CD8-positive, alpha-beta memory T cell (primary cell): ENCODE measurements at places on chromosomes 12 and 14. TPM values are rescaled to one million over a fixed set of nuclear protein-coding genes. Genes with fewer than 3 reads are reported as not detected.

Gene TTC7B
- 5.2 TPM for total RNA-seq

Gene DIO2
- not detected for total RNA-seq

Gene KRT3
- total RNA-seq: not detected

Gene CFAP251
- 0.72 TPM for total RNA-seq

Gene ARG2
- 2.3 TPM for total RNA-seq

Gene SLCO1B1
- not detected for total RNA-seq

Gene OR6C74
- not detected for total RNA-seq

Gene PAPLN
- total RNA-seq: 0.31 TPM

- H3K27ac ChIP-seq: no peak overlapping the region
- no peak overlapping the region for H3K4me3 ChIP-seq
- no peak for DNase-seq
- no peaks in the 10 kb centered on the region for H3K36me3 ChIP-seq
Measured at GRCh38 chr12:27595231-27595642, 71.2 kb downstream of the PPFIBP1 start.

- no peak for DNase-seq
- H3K36me3 ChIP-seq: no peaks in the 10 kb centered on the region
- H3K4me3 ChIP-seq: no peak overlapping the region
- H3K27ac ChIP-seq: no peak overlapping the region
- H3K27me3 ChIP-seq: no peaks in the 10 kb centered on the region
- H3K4me1 ChIP-seq: no peaks in the 10 kb centered on the region
Measured at GRCh38 chr14:29062976-29063375, 296.4 kb downstream of the FOXG1 start.

DNA sequence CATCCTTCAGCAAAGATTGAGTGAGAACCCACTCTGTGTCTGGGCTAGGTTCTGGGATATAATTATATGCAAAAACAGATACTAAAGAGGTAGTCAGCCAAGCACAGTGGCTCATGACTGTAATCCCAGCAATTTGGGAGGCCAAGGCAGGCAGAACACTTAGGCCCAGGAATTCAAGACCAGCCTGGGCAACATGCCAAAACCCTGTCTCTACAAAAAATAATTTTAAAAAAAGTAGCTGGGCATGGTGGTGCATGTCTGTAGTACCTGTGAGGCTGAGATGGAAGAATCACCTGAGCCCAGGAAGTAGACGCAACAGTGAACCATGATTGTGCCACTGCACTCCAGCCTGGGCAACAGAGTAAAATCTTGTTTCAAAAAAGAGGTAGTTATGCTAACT, 237.5 kb upstream of the HMGA2 start:
- DNase-seq: no peak
- no peak overlapping the region for H3K4me3 ChIP-seq
- no peak overlapping the region for H3K27ac ChIP-seq
- H3K4me1 ChIP-seq: no peaks in the 10 kb centered on the region

DNA sequence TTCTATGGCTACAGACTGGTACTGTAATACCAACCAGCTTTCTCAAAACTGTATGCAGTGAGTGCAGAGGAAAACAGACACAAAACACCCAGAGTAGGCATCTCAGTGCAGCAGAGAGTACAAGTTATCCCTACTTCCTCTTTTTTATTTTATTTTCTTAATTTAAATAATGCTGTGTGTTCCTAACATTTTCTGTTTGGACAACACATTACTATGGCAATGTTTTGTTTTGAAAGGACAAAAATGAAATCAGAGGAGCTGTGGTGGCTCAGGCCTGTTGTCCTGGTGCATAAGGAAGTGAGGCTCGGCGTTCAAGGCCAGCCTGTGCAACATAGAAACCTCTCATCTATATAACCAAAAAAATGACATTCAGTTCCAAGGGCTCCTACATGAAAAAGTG, 33.7 kb upstream of the SELPLG start:
- H3K27ac ChIP-seq: no peak overlapping the region
- DNase-seq: no peak
- H3K4me3 ChIP-seq: no peak overlapping the region
- H3K36me3 ChIP-seq: no peaks in the 10 kb centered on the region
- H3K27me3 ChIP-seq: no peaks in the 10 kb centered on the region

DNA sequence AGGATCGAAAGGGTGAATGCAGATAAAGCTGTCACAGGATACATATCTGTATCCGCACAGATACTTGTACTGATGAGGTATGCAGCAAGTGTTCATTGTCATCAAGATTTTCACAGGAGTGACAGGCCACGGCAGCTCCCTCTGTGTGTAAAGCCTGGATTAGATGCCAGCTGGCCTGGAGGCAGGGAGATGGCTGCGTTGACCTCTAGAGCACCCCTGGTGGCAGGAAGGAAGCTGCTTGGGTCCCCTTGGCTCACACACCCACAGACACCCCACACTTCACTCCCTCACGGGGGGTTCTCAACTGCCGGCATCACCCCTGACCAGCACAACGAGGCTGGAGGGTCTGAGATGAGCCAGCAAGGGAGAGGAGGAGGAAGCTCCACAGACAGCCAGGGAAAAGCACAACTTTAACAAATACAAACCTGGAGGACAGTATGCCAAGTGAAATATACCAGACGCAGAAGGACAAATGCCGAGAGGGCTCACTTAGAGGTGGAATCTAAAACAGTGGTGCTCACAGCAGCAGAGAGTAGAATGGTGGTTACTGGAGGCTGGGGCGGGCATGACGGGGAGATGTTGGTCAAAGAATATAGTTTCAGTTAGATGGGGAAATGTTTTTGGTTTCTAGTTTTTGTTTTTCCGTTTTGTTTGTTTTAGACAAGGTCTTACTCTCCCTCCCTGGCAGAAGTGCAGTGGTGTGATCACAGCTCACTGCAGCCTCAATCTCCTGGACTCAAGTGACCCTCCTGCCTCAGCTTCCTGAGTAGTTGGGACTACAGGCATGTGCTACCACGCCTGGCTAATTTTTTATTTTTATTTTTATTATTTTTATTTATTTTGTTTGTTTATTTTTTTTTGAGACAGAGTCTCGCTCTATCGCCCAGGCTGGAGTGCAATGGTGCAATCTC, 45.7 kb downstream of the TEAD4 start:
- no peak overlapping the region for H3K27ac ChIP-seq
- no peak overlapping the region for H3K4me3 ChIP-seq
- H3K27me3 ChIP-seq: no peaks in the 10 kb centered on the region
- H3K4me1 ChIP-seq: no peaks in the 10 kb centered on the region
- no peak for DNase-seq

DNA sequence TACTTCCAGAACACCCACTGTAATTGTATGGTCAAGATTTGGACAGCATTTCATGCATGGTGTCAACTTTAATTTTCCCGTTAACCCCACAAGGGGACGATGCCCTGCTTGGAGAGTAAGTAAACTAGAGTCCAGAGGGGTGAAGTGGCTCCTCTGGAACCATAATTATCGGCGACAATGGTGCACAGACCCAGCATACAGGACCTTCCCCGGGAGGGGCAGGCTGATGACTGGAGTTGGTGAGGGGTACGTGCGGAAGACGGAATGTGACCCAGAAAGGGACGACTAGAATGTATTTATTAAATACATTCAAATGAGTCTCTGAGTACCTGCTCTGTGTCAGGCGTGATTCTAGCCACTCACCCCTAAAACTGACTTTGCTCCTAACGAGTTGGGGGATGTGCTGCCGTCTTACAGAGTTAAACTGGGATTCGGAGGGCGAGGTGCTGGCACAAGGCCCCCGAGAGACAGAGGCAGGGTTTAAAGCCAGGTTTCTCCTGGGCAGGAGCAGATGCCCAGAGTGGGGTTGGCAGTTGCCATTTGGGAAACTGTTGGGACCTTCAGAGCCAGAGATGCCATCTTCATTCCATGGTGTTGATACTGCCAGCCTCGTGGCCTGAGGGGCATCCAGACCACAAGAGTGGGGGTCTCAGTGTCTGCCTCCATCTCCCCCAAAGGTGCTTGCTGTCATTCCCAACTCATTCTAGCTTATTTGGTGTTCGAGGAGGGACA, 10.9 kb downstream of the RTL1 start:
- H3K4me1 ChIP-seq: no peaks in the 10 kb centered on the region
- no peak overlapping the region for H3K27ac ChIP-seq

DNA sequence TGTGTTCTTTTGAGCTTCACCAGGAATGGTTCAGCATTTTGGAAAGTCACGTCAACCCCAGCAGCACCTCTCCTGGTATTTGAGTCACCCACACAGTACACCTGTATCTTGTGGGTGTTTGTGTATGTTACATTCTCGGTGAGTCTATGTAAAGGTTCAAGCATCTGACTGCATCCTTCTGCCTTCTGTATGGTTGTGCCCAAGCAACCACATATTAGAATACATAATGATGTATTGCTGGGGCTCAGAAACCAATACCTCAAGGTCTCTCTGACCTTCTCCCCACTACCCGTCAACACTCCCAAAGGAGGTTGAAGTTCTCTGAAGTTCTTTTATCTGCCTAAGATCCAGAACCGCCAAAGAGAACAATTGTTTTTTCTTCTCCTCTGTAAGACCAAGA, 9.2 kb upstream of the TMEM229B start:
- H3K36me3 ChIP-seq: no peaks in the 10 kb centered on the region
- no peaks in the 10 kb centered on the region for H3K27me3 ChIP-seq
- H3K27ac ChIP-seq: no peak overlapping the region

GRCh38 chr12:9741726-9742125, 8.8 kb upstream of the CLECL1 start:
- no peaks in the 10 kb centered on the region for H3K27me3 ChIP-seq
- peak; percentile 50 for DNase-seq
- peak overlapping the region; percentile 60 for H3K27ac ChIP-seq
- H3K36me3 ChIP-seq: no peaks in the 10 kb centered on the region

DNA sequence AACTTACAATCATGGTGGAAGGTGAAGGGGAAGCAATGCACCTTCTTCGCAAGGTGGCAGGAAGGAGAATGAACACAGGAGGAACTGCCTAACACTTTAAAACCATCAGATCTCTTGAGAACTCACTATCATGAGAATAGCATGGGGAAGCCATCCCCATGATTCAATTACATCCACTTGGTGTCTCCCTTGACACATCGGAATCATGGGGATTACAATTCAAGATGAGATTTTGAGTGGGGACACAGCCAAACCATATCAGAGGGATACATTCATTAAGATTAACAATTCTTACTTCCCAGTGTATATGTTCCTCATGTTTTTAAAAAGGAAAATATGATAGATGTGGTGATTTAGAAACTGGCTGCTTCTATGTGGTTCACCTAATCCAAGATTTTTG, 117.9 kb downstream of the PDE3A start:
- H3K27ac ChIP-seq: no peak overlapping the region
- no peaks in the 10 kb centered on the region for H3K27me3 ChIP-seq
- H3K36me3 ChIP-seq: no peaks in the 10 kb centered on the region
- H3K4me3 ChIP-seq: no peak overlapping the region

GRCh38 chr12:15118955-15119354, 102.3 kb downstream of the RERG start:
- H3K4me3 ChIP-seq: no peak overlapping the region
- no peaks in the 10 kb centered on the region for H3K4me1 ChIP-seq
- H3K27ac ChIP-seq: no peak overlapping the region
- no peaks in the 10 kb centered on the region for H3K27me3 ChIP-seq
- DNase-seq: no peak
- no peaks in the 10 kb centered on the region for H3K36me3 ChIP-seq

DNA sequence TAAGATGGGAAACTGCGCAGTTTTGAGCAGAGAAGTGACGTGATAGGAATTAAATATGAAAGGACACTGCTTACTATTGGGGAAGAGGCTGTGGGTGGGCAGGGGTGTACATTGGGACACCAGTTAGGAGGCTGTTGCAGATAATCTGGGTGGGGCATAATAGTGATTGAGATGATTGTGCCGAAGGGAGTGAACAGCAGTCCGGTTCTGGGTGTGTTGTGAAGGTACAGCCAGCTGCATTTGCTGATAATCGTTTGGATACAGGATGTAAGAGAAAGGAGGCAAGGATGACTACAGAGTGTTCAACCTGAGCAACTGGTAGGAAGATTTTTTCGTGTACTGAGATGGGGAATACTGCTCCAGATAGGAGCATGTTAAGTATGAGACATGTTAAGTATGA, 205.2 kb upstream of the NEDD1 start:
- DNase-seq: no peak
- no peaks in the 10 kb centered on the region for H3K36me3 ChIP-seq
- H3K27ac ChIP-seq: no peak overlapping the region
- H3K27me3 ChIP-seq: no peaks in the 10 kb centered on the region
- no peaks in the 10 kb centered on the region for H3K4me1 ChIP-seq

DNA sequence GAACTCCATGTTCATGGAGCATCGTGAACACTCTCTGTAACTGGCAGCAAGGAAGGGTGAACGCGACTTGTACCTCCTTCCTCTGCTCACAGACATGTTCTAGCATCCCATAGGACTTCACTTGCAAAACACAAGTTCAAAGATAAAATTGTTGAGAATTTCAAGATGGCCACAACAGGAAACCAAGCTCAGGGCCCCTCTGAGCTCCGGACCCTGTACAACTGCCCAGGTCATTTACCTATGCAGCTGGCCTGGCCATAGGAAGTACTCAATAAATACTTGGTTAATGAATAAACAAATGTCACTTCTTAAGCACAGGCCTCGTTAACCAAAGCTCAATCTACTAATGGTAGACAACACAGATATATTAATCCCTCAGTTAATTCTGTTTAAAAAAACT, 11.7 kb upstream of the PPP4R4 start:
- no peaks in the 10 kb centered on the region for H3K36me3 ChIP-seq
- peaks cover 42% of the 10 kb centered on the region for H3K4me1 ChIP-seq
- no peaks in the 10 kb centered on the region for H3K27me3 ChIP-seq
- no peak overlapping the region for H3K27ac ChIP-seq

DNA sequence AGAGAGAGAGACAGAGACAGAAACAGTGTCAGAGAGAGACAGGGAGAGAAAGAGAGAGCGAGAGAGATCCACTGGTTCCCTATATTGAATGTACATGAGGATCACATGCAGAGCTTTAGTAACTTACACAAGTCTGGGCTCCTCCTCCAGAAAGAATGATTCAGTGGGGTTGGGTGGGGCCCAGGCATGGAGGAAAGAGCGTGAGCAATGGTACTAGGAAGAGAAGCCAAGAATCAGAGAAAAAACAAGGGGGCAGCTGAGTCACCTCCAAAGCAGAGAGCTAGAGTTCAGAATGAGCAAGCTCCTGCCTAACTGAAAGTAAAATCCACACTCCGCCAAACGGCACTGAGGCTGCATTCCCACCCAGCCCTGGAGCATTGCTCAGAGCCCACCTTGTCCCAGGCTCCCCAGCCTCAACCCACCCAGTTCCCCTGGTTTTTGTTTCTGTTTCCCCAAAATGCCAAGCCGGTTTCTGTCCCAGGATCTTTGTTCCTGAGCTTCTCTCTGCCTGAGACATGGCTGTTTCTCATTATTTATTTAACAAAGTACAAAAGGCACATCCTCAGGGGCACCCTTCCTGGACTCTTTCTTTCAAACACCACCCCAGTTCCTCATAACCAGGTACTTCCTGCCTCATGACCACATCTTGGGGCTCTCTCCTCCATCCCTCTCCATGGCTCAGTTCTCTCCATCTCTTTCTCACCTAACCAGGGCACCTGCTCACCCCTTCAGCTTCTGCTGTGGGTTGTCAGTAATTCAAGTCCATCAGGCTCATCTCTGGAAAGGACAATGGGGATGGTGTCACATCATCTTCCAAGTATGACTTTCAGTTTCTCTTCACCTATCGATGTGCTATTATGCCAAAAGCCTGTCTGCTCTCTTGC, 670.3 kb upstream of the TBX3 start:
- no peaks in the 10 kb centered on the region for H3K4me1 ChIP-seq
- H3K36me3 ChIP-seq: no peaks in the 10 kb centered on the region
- H3K27me3 ChIP-seq: no peaks in the 10 kb centered on the region
